ENCODE measurements at places on chromosomes 2 and 18.

DNA sequence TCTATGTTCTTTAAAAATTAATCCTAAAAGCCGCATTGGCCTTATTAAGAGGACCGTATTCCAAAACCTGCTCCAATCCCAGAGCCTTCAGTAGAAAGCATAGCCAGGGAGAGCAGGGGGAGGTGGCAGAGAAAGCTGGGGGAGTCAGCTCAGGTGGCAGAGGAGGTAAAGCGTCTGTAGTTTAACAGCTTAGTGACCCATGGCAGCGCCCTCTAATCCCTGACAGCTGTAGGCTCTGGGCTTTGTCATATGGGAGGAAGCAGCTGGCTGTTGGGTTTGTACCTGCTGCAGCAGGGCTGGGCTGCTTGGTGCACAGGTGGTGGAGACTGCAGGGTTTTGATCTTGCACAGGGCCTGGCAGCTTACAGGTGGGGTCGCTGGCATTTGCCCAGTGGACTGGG is 50.6 kb downstream of the THNSL2 start:
- no peak for DNase-seq

- no peak for DNase-seq
These were observed 70.8 kb upstream of the SLC39A10 start for GRCh38 chr2:195586062-195586714.

- no peak for DNase-seq
These were observed 9.4 kb downstream of the CTIF start for GRCh38 chr18:48548011-48548771.

DNA sequence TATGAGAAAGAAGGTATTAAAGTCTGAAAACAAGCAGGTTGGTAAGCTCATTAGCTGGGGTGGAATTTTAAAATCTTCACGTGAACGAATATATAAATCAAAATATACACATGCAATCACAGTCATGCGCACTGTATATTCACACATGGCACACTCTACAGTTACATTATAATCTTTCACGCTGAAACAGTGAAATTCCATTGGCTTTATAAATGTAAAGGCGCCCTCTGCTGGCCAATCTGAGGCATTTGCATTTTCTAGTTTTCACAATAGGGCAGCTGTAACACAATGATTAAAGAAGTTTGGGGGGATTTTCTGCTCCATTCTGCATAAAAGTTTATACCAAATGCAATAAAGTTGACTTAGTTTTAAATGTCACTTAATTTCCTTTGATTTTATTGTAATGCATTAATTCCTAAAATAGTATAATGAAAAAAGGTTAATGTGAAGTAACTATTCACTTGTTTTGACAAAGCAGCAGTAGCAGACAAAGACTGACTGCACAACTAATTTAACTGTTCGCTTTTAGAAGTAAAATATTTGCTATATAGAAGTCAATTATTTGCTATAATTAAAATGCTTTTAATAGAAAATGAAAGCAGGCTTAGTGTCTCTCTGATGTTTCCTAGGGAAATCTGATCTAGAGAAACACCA is 17.2 kb downstream of the IFIH1 start:
- peak; percentile 21 for DNase-seq

DNA sequence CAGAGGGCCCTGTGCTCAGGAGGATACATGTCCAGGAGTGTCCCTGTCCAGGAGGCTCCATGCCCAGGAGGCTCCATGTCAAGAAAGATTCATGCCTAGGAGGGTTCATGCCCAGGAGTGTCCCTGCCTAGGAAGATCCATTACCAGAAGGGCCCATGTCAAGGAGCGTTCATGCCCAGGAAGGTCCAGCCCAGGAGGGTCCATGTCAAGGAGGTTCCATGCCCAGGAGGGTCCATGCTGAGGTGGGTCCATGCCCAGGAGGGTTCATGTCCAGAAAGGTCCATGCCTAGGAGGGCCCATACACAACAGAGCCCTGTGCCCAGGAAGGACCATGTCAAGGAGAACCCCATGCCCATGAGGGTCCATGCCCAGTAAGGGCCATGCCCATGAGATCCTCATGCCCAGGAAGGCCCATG is 7.0 kb downstream of the GPR35 start:
- no peak for DNase-seq

- no peak for DNase-seq
These were observed 152.5 kb upstream of the APCDD1 start for GRCh38 chr18:10301831-10302483.

GRCh38 chr2:206354129-206354528 is 79.7 kb downstream of the ZDBF2 start:
- DNase-seq, result no peak

DNA sequence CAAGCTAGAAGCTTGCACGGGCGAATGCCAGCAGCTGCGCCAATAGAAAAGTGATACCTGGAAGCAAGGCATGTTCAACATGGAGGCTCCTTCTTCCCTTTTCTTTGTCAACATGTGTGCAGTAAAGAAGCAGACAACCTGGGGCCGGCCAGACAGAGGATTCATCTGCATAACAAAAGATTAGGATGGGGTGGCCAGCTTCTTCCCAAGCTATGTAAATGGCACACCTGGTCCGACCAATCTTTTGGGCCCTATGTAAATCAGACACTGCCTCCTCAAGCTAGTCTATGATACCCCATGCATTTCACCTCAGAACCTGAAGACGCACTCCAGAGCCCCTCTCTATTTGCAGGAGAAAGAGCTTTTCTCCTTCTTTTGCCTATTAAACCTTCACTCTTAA is 66.4 kb upstream of the TGFA start:
- no peak for DNase-seq

DNA sequence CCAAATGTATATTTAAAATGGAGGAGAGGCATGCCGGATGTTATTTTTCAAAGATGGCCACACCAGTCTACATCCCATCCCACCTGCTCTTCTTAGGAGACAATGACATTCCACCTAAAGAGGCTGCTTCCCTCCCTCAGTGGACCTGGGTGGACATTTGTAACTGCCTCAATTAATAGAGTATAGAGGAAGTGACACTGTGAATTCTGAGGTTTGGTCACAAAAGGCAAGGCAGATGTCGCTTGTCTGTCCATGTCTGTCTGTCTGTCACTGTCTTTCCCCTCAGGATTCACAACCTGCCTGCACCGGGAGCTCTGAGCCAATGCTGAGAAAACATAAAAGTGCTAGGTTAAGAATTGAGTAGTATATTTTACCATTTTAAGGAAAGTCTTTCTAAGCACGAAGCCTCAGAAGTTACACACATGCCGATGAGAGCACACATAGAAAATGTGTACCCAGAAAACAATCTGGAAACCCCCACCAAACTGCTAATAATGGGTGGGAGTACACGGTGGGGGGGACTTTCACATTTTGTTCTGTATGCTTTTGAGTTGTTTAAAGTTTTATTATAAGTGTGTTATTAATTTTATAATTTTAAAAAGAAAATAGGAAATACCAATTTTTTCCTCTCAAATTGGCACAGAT is 21.0 kb downstream of the MIB1 start:
- no peak for DNase-seq

DNA sequence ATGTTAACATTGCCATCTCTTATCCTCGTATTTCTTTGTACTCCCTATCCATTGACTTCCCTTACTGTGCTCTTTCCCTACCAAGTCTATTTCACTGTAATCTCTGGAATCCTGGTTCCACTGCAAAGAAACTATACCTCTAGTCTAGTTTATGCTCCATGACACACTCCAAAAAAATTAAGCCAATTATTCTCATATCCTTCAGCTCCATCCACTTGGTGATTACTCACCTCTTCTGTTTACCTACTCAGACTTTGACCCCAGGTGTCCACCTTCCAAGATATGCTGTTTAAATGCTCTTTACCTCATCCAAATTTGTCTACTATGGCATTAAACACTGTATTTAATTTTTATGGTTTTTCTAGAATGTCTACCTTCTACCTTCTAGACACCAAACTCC is 137.9 kb downstream of the ATAD2B start:
- DNase-seq, result no peak

DNA sequence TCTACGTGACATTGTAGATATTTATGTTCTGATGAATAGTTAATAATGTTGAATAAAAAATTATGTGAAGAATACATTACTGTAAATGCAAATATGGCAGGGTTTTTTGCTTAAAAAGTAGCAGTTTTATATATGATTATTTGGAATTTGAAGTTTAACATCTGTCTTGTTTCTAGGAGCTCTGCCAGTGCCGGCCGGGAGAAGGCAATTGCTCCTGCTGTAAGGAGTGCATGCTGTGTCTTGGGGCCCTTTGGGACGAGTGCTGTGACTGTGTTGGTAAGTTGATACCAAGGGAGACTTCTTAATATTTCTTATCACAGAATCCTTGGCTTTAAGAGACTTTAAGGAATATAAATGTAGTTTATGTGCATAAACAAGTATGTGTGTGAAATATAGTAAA is 25.2 kb downstream of the TWSG1 start:
- DNase-seq, result no peak

DNA sequence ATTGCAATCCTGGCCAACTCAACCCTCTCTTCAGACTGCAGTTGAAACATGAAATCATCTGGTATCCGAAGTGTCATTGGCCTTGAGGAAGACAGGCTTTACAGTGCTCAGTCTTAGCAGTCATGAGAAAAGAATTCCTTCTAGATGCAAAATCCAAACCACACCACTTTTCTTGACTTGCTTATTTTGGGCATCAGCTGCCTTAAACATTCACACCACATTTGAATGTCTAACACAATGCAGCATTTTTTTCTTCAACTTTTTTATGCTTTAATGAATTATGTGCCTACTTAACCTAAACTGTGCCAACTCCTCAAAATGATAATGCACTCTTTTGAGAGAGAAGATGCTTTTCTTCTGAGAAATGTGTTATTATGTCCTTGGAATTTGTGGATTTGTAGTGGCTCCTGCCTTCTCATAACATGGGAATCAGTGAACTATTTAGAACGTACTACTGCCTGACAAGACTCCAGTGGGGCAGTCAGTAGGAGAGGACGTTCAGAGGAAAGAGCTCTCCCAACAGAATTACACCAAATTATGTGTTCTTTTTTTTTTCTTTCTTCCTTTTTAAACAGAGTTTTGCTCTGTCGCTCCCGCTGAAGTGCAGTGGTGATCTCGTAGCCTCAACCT is 3.2 kb upstream of the FAM98A start:
- no peak for DNase-seq

- no peak for DNase-seq
These were observed 40.3 kb downstream of the METTL8 start for GRCh38 chr2:171393487-171393886.

- no peak for DNase-seq
These were observed 36.0 kb downstream of the DPYSL5 start for GRCh38 chr2:26883956-26884355.

DNA sequence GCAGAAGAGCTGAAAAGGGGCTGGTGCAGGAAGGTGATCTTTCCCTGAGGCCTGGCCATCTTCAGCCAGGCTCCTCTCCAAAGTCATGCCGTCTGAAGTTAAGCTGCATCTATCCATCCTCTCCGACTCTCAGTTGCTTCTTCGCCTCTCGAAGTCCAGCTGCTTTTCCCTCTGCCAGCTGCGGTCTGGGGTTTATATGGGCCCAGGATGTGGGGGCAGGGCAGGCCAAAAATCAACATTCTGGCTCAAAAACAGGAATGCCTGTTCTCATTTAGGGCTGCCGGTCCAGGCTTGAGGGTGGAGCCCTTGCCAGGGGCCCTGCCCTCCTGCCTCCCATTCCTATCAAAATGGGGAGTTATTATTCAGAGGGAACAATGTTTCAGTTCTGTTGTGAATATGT is 31.2 kb downstream of the CREG2 start:
- DNase-seq, result no peak

GRCh38 chr2:98296440-98296839 is 49.8 kb upstream of the CNGA3 start:
- no peak for DNase-seq

Data from stimulated activated CD4-positive, alpha-beta T cell treated with anti-CD3 and anti-CD28 coated beads, TNF-alpha, amount 100 ng/mL, for 1 hour (primary cell).